Stimulated activated CD8-positive, alpha-beta memory T cell treated with anti-CD3 and anti-CD28 coated beads, Interleukin-12 subunit alpha, Interleukin-12 subunit beta, amount 100 ng/mL, for 4 hours (primary cell): ENCODE measurements at places on chromosomes 2 and 18.

DNA sequence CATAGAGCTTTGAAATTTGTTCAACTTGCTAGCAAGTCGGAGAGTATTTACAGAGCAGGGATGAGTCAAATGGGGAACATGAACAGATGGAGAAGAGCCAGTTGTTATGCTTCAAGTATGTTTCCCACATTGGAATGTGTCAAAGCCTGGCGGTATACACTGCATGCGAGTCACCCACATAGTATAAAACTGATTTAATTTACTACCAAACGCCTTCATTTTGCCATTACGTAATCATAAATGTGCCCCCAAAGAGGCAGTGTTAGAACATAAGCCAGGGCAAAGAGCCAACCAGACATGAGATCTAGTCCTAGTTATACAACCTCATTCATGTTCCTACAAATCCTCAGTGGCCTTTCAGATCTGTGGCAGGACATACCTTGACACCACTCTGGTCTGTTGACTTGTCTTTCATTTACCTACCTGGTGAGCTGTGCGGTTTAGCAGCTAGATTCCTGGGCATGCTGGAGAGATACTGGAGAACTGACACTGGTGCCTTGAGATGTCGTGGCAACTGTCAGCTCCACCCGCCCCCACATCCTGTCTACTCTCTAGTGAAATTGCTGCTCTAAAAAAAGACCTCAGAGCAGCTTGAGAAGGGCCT is 21.7 kb upstream of the NRP2 start:
- no peak for DNase-seq

DNA sequence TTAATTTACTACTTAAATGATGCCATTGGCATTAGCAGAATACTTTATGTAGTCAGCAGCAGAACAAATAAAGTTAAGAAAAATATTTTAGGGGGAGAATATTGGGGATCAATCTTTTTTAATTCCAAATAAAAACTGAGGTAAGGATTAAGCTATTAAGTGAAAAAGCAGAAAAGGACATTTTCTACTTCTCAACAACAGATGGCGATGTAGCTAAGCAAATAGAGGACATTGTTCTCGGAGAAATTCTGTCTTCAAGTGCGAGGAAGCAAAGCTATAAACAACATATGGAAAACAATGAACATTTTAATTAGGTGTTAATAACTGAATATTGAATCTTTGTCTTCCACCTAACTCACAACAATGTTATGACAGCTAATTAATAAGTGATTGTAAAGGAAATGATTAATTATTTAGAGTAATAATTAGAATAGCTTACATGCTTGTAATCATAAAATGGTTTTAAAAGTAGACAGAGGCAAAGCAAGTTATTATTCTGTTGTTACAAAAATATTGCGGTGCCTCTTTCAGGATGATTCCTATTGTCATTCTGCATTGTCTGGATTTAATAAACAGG is 32.9 kb upstream of the CCDC93 start:
- DNase-seq, result no peak

GRCh38 chr2:85926931-85927661 is 38.3 kb upstream of the ST3GAL5 start:
- DNase-seq, result no peak

- DNase-seq, result no peak
Observed at GRCh38 chr2:38485734-38486133, 108.7 kb upstream of the ATL2 start.

DNA sequence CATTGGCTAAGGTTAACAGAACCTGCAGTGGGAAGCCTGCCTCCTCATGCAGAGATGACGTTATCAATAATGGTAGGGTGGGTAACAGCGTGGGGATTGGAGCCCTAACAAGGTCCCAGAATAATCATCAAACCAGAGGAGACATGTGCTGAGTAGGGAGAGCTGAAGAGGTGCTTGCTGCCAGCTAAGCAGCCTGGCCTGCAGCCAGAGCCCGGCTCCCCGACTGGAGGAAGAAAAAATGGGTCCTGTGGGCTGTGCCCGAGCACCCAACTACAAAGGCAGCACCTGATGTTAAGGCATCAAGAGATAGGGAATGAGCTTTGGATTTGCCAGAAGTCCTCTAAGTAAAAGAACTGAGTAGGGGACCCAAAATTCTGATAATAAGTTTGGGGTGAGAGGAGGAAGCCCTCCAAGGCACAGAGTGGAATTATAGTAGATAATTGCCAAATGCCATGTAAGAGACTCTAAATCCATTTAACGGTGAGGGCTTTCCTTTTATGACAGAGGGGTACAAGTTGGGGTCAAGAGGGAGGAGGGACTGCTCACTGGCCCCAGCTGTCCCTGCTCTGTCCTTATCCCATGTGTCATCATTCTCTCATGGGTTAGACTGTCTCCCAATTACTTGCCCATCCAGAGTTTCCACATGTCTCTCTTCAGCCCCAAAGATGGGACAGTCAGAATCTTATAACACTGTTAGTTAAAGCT is 156.1 kb downstream of the ANTXR1 start:
- no peak for DNase-seq

DNA sequence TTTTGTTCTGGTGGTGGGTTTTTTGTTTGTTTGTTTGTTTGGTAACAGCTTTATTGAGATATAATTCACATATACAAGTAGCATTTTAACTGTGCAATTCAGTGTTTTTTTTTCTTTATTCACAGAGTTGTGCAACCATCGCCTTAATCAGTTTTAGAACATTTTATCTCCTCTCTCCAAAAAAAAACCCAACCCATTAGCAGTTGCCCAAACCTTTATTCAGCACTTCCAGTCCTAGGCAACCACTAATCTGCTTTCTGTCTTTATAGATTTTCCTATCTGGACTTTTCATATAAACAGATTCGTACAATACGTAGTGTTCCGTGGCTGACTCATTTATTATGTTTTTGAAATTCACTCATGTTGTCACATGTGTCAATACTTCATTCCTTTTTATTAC is 38.7 kb downstream of the CCDC138 start:
- no peak for DNase-seq

DNA sequence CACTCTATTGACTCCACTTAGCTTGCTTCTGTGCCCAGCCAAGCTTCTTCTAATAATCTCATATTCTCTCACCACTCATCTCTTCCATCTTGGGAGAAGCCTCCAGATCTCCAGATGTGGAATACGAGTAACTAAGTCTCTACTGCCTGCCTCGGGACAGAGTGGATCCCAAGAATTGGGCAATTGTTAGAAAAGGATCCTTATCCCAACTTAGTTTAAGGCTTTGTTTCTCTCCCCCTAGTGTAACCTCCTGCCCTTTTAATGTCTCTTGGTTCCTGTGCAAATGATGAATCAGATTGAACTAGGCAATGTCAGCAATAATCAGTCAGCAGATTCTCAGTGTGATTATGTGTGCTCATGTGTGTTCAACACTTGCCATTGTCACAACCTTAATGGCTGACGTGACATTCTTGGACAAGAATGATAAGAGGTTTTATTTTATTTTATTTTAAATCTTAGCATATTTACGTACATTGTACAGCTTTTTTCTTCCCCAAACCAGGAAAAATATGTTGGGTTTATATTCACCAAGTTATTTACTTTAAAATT is 59.7 kb downstream of the MYO3B start:
- no peak for DNase-seq

- DNase-seq, result no peak
Observed at GRCh38 chr2:23118313-23118712, 266.7 kb upstream of the KLHL29 start.

DNA sequence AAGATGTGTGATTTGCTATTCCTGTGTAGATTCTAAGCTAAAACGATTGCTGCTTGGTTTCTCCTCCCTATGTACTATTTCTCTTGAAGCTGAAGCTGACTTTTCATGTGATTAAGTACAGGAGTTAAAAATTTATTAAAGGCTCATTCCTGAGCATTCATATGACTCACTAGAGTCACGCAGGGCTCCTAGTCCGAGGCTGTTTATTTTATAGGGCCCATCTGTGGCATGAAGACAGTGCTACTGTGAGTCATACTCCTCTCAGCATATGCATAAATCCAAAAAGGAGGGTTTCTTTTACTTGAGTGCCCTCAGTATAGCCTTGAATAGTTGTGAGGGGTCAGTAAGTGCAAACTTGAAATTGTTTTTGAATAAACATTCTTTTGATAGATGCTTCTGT is 378.8 kb downstream of the PTPRM start:
- DNase-seq, result no peak

DNA sequence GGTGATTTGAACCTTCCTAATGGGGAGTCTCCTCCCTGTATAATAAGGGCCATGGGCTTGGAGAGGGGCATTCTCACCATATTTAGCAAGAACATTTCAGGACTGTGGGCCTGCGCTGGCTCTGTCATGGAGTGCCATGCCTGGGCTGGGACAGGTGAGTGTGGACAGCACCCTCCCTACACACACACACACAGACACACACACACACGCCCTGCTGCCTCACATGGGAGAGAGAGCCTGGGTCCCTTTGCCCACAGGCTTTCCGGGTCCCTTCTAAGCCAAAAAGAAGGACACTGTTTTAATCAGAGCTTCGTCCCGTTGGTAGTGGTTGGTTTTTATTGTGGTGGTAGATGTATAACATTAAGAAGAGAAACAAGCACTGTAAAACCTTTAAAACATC is 31.4 kb upstream of the TMEM87B start:
- no peak for DNase-seq

DNA sequence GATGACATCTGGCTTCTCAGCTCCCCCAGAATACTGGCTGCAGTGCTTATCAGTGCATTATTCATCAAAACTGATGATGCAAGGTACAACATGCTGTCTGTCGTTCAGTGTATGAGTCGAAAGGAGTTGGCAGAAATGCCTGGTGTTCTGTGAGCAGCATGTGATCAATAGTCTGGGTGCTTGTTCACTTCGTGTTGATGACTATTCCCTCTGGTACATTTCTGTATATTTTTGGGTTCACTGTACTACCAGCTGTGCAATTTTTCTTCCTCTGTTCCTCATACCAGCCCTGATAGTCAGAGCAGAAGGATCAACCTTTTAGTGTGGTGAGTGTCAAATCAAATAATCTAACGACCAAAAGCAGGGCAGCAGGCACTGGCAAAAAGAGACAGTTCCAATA is 59.0 kb upstream of the KLHL14 start:
- no peak for DNase-seq

GRCh38 chr18:46333431-46334135 is 229.4 kb downstream of the HAUS1 start:
- DNase-seq, result no peak

GRCh38 chr2:74387346-74387745 is 7.2 kb upstream of the DCTN1 start:
- no peak for DNase-seq

GRCh38 chr2:95346231-95346737 is 49.1 kb downstream of the KCNIP3 start:
- DNase-seq, result no peak

DNA sequence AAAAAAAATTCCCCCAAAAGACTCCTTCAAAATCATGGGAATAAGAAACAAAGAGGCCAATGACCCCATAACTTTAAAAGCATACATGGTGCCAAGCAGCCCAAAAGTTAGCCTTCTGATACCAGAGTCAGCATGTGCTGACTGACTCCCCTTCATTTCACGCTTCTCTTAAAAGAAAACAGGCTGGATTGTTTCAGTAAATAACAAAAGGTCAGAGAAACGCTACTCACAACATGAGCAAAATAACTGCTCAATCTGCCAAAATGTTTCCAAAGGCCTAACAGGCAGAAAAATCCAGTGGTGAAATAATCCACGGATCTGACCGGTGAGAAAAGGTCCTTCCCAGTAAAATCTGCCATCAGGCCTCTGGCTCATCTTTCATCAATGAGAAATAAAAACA is 71.6 kb downstream of the BCL2 start:
- DNase-seq, result no peak

DNA sequence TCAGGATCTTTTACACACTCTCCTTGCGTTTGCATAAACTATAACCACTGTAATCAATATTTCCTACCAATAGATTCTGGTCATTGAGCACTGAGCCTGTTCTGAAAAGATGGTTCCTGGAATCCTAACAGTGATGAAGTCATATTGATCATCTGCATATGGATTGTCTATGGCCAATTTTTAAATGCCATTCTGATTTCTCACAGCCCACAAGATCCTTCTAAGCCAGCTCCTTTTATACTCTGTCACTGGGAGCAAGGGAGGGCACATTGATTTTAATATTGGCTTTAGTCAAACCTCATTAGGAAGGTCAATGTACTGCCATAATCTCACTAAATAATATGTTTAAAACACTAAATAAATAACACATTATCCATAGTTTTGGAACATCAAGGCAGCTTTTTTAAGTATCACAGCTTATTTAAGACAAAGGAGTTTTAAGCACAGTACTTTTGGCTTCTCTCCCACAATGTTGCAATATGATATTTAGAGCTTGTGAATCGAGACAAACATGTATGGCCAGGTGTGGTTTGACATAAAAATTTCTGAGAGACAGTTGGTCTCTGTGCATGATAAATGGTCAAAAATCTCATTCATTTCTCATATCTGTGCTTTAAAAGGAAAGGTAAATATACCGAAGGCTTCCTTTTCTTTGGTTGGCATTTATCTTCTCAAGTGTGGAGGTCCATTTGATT is 267.3 kb downstream of the MTX2 start:
- no peak for DNase-seq

DNA sequence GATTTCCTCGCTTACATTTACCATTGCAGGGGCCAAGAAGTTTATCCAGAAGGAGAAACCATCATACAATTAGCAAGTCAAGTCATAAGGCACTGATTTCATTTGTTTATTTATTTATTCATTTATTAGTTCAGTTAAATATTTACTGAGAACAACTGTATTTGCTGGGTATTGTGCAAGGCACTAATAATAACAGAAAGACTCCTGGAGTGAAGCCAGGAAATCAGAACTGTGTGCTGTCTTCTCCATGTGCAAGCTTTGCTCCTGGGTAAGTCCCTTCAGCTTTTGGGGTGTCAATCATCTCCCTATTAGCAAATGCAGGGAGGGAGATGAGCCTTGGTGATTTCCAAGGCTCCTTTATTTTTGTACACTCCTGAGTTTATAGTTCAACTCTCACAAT is 341.6 kb upstream of the MEIS1 start:
- DNase-seq, result no peak

- no peak for DNase-seq
Observed at GRCh38 chr2:10079266-10079869, 843 bp downstream of the CYS1 start.

DNA sequence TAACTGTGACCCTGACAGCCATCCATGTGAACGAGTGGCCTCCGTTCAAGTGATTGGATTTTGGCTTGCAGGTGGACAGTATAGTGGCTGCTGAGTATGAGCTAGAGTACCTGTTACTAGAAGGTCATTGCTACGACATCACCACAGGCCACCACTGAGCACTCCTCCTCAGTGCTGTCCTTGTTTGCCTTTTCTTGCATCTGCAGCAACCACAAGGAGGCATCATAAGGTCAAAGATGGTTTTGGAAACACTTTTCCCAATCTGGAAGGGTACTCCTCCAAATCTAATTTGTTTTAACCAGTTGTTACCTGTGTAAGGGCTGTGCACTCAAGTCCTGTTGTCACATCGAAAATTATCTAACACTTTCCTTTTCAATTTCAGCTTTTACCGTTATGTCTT is 81.2 kb downstream of the UGGT1 start:
- no peak for DNase-seq
